Peyer's patch (tissue), 4 donors: ENCODE measurements at places on chromosomes 11 and 22. TPM values are rescaled to one million over a fixed set of nuclear protein-coding genes. Genes with fewer than 3 reads are reported as not detected.

SLC29A2 gene
- 21.6 TPM for total RNA-seq

PDE2A gene
- total RNA-seq, result 43.9 TPM

MUC2 gene
- total RNA-seq, result 1,165 TPM

KDM4D gene
- total RNA-seq, result 0.54 TPM

MGAT3 gene
- total RNA-seq, result 5.0 TPM

PHRF1 gene
- 88.0 TPM for total RNA-seq

GRCh38 chr11:10762185-10762584, 11.1 kb downstream of the CTR9 start:
- DNase-seq, result no peak

GRCh38 chr11:108609682-108610081, 16.1 kb upstream of the EXPH5 start:
- DNase-seq, result no peak
